Activated T-helper 17 cell treated with anti-CD3 and anti-CD28 coated beads, Interleukin-2, amount 50 U/mL, for 72 hours (primary cell): ENCODE measurements at places on chromosomes 5 and 9.

GRCh38 chr5:111977436-111977829 lies 220.4 kb upstream of the NREP start:
- H3K4me1 ChIP-seq = no peaks in the 10 kb centered on the region
- no peak overlapping the region for H3K4me3 ChIP-seq
- no peak overlapping the region for H3K27ac ChIP-seq
- H3K36me3 ChIP-seq = no peaks in the 10 kb centered on the region
- peaks cover 4% of the 10 kb centered on the region for H3K27me3 ChIP-seq

GRCh38 chr5:171475596-171475995 lies 56.1 kb downstream of the FGF18 start:
- H3K27me3 ChIP-seq = peaks cover 3% of the 10 kb centered on the region
- H3K4me3 ChIP-seq = no peak overlapping the region

DNA sequence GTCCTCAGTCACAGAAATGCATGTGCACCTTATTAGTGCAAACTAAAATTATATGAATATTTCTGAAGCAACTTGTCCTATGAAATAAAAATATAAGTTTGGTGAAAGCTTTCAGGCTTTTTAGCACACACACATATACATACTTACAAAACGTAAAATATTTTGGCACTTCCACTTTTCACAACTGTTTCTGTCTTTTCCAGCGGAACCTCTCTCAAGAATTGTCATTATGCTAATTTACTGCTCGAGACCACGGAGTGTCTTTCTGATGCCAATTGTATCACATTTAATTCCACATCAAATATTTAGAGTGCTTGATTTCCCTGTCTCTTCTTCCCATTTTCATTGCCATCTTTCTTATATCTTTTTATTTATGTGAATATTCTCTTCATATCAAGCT lies 100.4 kb downstream of the MEF2C start:
- H3K4me3 ChIP-seq = no peak overlapping the region
- H3K4me1 ChIP-seq = peaks cover 3% of the 10 kb centered on the region
- ATAC-seq = no peak
- H3K36me3 ChIP-seq = no peaks in the 10 kb centered on the region
- H3K27me3 ChIP-seq = peaks cover 4% of the 10 kb centered on the region

GRCh38 chr9:108673386-108673785 lies 182.4 kb downstream of the ACTL7B start:
- no peaks in the 10 kb centered on the region for H3K27me3 ChIP-seq
- no peaks in the 10 kb centered on the region for H3K36me3 ChIP-seq
- no peaks in the 10 kb centered on the region for H3K4me1 ChIP-seq
- H3K27ac ChIP-seq = no peak overlapping the region
- no peak for ATAC-seq

DNA sequence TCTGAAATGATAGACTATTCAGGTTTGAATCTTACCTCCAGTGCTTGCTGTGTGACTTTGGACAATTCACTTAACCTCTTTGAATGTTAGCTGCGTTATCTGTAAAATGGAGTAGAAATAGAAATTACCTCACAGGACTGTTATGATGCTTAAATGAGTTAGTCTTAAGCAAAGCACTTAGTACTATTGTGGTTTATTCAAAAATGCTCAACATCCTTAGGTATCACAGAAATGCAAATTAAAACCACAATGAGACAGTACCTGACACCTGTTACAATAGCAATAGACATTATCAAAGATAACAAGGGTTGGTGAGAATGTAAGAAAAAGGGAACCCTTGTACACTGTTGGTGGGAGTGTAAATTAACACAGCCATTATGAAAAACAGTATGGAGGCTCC lies 77.6 kb upstream of the FREM1 start:
- no peaks in the 10 kb centered on the region for H3K36me3 ChIP-seq
- ATAC-seq = no peak
- no peak overlapping the region for H3K4me3 ChIP-seq
- no peaks in the 10 kb centered on the region for H3K27me3 ChIP-seq
- peaks cover 9% of the 10 kb centered on the region for H3K4me1 ChIP-seq
- H3K27ac ChIP-seq = no peak overlapping the region

GRCh38 chr5:87182649-87183048 lies 85.0 kb upstream of the RASA1 start:
- H3K27me3 ChIP-seq = no peaks in the 10 kb centered on the region
- H3K27ac ChIP-seq = no peak overlapping the region
- H3K4me1 ChIP-seq = peaks cover 10% of the 10 kb centered on the region
- no peaks in the 10 kb centered on the region for H3K36me3 ChIP-seq

- no peaks in the 10 kb centered on the region for H3K36me3 ChIP-seq
- no peaks in the 10 kb centered on the region for H3K4me1 ChIP-seq
- no peak overlapping the region for H3K4me3 ChIP-seq
- no peak overlapping the region for H3K27ac ChIP-seq
- ATAC-seq = no peak
These were observed 63.1 kb downstream of the GRIN3A start for GRCh38 chr9:101675341-101675740.

DNA sequence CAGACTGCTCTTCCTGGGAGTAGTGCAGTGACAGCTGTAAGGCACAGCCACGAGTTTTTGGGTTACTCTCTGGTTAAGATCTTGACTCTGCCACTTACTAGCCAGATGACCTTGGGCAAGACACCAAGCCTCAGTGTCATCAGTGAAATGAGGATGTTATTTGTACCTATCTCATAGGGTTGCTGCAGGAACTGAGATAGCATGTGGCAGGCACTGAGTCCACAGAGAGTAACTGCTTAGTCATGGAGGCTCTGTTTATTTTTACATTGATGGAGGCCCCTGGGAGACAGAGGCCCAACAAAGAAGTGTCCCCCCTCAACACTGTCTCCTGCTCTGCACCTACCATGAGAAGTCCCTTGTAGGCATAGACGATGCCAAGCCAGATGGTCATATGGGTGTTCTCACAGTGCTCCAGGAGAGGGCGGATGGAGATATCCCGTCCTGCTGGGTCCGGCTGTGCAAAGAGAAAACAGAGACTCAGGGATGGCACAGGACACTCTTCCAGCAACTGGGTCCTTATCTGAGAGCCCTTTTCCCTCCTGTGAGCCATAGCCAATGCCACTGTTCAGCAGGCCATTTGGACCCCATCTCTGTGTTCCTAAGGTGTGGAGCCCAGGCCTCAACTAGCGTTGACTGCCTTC lies 55.4 kb upstream of the TBC1D2 start:
- H3K36me3 ChIP-seq = no peaks in the 10 kb centered on the region

DNA sequence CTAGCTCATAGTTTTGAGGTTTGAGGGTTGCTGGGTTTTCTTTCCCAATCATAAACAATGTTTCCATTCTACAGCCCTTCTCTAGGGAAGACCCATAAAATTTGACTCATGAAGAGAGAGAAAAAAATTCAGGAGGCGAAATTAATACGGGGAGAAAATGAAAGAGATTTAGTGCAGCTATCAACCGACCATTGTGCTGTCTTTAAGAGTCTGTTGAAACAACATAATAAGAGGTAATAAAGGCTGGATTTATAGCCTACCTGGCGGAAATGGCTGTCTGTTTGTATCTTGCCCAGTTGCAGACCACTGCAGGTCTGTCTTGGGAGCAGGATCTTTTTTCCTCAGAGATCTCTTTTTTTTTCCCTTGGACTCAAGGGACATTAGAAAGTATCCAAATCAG lies 66.9 kb downstream of the TLR4 start:
- H3K4me1 ChIP-seq = no peaks in the 10 kb centered on the region
- no peaks in the 10 kb centered on the region for H3K36me3 ChIP-seq
- no peak overlapping the region for H3K4me3 ChIP-seq
